ENCODE measurements at places on chromosomes 6 and 20.

DNA sequence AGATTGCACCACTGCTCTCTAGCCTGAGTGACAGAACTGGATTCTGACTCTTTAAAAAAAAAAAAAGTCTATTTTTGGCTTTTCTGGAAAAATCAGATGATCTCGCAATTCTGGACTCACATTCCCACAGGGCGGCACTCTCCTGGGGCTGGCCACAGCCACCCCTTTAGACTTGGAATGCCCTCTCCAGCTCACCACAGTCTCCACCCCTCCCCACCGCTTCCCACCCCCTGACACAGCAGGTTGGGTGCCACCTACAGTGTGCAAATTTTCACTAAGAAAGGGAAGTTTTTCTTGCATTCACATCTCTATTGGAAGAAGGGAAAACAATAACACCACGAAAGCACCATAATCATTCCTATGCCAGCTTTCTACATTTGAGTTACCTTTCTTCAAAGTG is 15.4 kb downstream of the PDRG1 start:
- DNase-seq = no peak

DNA sequence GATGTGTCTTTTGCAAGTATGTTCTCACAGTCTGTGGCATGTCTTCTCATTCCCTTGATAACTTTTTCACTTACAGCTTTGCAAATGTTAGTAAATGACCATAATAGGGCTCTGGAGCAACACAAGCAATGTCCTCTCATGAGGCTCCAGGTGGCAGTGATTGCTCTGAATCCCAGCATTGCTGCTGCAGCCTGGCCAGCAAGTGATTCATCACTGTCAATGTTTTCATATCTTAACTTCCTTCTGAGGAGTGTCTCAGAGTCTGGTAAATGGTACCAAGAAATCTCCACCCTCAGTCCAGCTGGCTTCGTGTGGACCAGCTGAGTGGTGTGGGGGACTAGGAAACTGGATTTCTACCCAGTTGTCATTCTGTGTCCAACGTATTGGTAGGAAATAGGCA is 139.6 kb downstream of the MYLK4 start:
- no peak for DNase-seq

- DNase-seq = no peak
These were observed 41.3 kb upstream of the BEND3 start for GRCh38 chr6:107156617-107157016.

GRCh38 chr6:55659304-55659703 is 80.3 kb upstream of the HMGCLL1 start:
- no peak for DNase-seq

GRCh38 chr20:11117808-11118528 is 444.2 kb upstream of the JAG1 start:
- DNase-seq = no peak

DNA sequence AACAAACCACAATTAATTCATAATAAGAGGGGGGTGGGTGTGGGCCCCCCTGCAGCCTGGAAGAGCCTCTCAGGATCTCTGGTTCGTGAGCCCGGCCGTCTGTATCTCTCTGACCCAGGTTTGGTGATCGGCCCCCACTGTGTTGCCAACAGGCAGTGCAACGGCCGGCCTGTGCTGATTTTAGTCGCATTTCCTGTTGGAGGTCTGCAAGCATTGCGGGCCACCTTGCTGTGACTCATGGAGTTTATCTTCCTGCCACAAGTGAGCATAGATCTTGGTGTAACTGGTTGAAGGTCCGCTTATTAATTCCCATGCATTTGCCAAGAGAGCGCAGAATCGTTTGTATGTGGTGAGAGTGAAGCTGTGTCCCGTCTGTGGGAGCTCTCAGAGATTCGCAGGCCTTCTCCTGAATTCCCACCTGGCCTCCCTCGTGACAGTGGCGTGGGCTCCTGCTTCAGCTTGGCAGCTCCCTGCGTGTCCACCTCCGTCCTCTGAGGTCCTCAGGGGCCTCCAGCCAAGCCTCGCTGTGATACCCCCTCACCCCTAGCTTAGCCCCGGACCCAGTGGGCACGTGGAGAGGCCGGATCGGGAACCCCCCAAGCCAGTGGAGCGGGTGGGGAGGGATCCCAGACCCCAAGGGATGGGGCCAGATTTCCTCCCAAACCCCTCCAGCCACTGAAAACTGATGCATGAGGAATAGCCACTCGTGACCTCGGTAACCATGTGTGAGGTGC is 269.8 kb downstream of the CDH4 start:
- DNase-seq = no peak

DNA sequence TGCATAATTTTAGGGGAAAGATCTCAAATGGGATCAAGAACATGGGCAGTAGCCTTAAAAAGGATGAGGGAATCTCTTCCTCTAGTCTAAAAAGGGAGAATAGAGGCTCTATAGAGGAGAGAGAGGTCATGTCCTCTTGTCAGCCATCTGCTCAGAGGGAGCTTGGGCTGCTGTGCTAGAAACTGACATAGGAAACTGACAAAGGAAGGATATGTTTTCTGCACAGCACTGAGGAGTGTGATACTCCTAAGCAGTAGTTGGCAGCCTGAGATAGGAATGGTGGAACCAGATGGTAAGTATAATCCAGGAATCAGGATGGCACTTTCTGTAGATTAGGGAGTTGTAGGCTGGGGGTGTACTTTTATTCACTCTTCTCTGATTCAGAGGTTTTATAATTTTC is 59.2 kb downstream of the PTPRA start:
- no peak for DNase-seq

DNA sequence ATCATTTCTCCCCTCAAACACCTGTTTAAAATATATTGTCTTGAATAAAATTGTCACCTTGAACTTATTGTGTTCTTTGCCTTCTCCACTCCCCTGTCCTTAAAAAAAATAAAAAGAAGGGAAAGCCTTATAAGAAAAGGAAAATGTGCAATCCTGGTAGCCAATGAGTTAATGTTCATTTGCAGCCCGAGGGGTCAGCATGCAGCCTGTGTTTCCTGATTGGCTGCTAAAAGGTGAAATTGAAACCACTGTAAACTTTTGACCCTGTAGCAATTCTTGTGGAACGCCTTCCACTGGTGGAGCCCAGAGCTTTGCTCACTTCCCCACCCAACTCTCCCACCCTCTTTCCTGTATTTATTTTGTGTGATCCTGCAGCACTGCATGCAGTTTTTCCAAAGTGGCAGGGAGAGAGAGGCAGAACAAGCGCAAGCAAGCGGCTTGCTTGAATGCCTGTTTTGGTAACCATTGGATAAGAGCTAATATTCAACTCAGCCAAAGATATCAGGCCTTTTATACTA is 74.9 kb downstream of the NCOA3 start:
- no peak for DNase-seq

GRCh38 chr6:170038708-170039107 is 252.2 kb downstream of the DLL1 start:
- DNase-seq = no peak

DNA sequence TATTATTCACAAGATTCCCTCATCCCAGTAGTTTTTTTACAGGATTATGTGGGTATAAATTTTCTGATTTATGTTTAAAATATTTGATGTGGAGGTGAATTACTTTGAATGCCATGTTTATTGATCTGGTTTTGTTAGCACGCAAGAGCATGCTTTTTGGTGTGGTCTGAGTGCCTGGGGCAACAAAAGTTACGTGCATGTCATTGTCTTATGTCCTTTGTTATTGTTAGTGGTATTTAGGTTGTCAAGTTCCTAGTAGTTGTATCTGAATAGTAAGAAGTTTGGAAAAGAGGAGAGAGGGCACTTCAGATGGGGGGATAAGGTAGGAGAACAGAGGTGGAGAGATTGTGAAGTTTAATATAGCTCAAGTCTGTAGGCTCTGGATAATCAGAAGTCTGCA is 95.0 kb downstream of the ATRN start:
- no peak for DNase-seq

GRCh38 chr6:73556836-73557235 is 36.0 kb upstream of the EEF1A1 start:
- no peak for DNase-seq

DNA sequence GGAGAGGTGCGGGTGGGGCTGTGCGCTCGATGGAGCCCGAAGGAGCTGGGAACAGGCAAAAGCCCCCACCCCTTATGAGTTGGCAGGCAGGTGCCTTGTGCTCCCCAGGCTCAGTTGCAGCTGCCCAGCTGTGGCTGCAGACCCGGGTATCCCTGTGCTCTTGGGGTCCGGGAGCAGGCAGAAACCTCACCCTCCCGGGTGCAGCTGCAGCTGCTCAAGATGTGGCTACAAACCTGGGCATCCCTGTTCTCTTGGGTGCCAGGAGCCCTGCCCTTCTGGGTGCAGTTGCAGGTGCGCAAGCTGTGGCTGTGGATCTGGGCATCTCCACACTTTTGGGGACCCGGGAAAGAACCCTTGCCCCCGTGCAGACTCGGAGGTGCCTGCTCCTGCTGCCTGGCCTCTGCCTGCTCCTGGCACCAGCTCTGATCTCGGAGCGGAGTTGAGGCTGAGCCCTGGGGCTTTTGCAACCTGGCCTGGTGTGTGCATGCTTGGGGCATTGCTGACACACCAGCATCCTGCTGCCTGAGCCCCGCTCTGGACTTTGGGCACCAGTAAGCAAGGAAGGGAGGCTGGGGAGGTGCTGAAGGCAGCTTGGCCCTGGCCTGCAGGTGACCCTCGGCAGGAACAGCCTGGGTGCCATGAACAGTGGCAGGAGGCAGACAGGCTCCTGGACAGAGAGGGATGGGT is 21.6 kb downstream of the OR2J3 start:
- DNase-seq = no peak

- DNase-seq = no peak
These were observed 8.6 kb upstream of the UBE2J1 start for GRCh38 chr6:89361171-89361570.

GRCh38 chr6:149032599-149033405 is 284.7 kb upstream of the TAB2 start:
- peak; percentile 52 for DNase-seq

GRCh38 chr6:44734886-44735629 is 347.6 kb downstream of the CDC5L start:
- no peak for DNase-seq

DNA sequence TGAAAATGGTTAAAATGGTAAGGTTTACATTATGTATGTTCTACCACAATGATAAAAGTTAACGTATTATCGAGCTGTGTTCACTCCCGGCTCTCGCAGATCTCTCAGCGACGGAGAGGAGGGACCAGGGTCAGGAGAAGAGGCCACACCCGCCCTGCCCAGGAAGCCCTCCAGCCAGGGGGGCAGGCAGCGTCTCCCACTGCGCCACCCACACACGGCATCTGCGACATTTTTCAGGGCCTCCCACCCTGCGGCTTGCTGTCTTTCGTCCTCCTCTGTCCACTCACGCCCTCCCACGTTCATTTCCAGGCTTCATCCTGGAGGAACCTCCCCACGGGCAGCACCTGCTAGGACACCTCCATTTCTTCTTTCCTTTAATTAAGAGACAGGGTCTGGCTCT is 43.3 kb downstream of the ZBTB46 start:
- DNase-seq = no peak

- DNase-seq = no peak
These were observed 1025.0 kb upstream of the GJE1 start for GRCh38 chr6:141107591-141108160.

DNA sequence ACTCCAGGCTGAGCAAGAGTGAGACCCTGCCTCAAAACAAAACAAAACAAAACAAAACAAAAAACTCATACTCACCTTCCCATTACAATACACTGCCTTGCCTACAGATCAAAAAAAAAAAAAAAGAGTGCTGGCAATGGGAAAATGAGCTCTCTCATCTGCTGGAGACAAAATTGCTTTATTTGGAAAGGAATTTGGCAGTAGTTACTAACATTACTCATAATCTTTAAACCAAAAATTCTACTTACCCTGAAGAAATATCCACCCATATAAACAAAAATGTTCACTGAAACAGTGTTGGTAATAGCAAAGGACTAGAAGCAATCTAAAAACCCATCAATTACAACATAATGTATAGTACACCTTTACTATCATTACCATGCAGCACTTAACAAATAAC is 120.4 kb downstream of the RNGTT start:
- no peak for DNase-seq

DNA sequence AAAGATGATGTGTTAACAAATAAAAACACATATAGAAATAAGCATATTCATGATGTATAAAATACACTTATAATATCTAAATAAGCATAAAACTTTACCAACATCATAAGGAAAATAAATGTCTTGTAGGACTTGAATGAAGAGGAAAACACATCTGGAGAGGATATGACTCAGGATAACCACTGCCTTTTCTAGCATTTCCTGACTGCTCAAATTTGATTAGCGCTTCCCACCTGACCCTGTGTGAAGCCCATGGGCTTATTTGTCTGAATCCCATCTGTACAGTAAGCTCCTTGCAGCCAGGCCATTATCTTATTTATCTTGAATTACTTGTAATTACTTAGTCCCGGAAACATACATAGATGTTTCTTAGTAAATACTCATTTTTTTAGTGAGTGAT is 608.6 kb downstream of the COL12A1 start:
- DNase-seq = no peak

- DNase-seq = no peak
These were observed 78.7 kb upstream of the AFDN start for GRCh38 chr6:167748046-167748445.

GRCh38 chr6:126743076-126743475 is 375.4 kb upstream of the RSPO3 start:
- DNase-seq = no peak

- DNase-seq = no peak
These were observed 268.0 kb downstream of the TFAP2A start for GRCh38 chr6:10146715-10147451.

DNA sequence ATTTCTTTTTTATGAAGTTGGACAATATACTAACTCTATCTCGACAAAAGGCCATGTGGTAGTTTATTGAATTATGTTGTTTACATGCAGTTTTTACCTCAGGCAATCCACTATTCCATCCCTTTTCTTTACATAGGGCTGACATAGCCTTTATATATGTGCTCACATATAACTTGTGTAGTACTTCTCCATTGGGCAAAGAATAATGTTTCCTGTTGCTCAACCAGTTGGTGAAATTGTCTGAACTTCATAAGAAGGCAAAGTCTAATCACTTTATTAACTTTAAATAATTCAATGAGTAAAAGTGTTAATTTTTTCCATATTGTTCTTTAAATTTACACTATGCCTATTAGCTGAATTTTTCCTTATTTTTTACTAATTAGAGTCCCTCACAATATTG is 1272.1 kb downstream of the EPHA7 start:
- no peak for DNase-seq

DNA sequence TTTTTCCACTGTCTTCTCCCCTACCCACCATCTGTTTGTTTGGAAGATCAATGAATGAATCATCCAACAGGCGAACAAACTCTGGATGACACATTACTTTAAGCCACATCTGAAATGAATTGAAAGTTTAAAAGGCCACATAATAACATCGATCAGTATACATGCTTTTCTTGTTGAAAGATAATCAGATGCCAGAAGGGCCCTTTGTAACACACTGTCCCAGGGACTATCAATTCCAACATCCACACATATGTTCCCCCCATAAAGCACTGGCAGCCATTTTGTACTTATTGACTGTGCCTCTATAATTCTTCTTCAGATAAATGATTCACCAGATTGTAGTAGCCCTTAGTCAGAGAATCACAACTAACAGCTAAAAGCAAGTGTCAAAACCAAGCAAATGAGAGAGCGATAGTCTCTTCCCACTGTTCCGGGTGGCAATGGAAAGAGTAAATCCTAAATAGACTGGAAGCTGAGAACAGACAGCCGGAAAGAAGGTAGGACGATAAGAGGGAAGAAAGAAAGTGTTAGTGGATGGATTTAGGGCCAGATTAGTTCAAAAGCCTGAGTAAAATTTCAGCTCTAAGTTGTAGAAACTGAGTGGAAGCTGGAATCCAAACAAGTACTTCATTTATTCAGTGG is 184.9 kb upstream of the TENT5A start:
- no peak for DNase-seq

GRCh38 chr6:110315869-110316398 is 42.2 kb downstream of the METTL24 start:
- DNase-seq = no peak

GRCh38 chr6:90413867-90414266 is 117.2 kb upstream of the BACH2 start:
- DNase-seq = peak; percentile 58

Data from stimulated activated CD4-positive, alpha-beta T cell treated with anti-CD3 and anti-CD28 coated beads, TNF-alpha, amount 100 ng/mL, for 24 hours (primary cell).